Stimulated activated CD4-positive, alpha-beta T cell treated with anti-CD3 and anti-CD28 coated beads, TNF-alpha, amount 100 ng/mL, for 48 hours (primary cell): ENCODE measurements at places on chromosomes 3 and 15.

- DNase-seq = no peak
Measured at GRCh38 chr3:168863561-168863960, 767.8 kb upstream of the GOLIM4 start.

DNA sequence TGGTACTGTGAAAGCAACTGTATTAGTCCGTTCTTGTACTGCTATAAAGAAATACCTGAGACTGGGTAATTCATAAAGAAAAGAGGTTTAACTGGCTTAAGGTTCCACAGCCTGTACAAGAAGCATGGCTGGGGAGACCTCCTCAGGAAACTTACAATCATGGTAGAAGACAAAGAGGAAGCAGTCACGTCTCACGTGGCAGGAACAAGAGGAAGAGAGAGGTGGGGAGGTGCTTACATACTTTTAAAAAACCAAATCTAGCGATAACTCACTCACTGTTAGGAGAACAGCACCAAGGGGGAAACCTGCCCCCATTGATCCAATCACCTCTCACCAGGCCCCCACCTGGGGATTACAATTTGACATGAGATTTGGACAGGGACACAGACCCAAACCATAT lies 48.9 kb downstream of the IQGAP1 start:
- DNase-seq = no peak

DNA sequence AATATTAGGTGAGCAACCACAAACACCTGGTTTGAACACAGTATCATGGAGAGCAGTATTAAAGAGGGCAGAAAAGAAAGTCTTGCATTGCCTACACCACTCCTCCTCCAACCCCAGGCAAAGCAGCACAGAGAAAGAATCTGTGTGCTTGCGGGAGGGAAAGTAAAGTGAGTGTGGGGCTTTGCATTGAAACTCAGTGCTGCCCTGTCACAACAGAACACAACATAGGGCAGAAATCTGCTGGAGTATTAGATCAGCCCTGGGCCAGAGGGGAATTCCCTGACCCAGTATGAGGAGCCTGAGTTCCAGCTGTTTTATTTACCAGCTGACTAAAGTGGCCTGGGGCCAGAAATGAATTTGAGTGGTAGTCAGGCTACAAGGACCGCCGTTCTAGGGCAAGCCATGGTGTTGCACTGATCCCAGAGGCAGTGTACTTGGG lies 75.5 kb downstream of the SPATA16 start:
- no peak for DNase-seq

DNA sequence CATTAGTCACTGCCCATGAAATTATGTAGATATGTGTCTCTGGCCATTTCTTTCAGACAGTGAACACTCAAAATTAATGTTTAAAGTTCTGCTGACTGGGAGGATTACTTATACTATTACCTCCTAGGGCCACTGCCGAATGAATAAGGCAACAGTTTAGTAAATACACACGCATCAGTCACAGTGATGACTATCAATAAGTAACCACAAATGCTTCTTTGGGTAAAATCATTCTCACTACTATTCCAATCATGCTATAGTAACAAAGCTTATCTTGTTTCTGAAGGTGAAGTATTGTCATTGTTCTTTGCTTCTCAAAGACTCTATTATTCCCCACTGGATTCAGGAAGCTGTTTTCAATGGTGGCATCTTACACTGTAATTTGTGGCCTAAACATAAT lies 478.8 kb downstream of the EPHA3 start:
- no peak for DNase-seq

DNA sequence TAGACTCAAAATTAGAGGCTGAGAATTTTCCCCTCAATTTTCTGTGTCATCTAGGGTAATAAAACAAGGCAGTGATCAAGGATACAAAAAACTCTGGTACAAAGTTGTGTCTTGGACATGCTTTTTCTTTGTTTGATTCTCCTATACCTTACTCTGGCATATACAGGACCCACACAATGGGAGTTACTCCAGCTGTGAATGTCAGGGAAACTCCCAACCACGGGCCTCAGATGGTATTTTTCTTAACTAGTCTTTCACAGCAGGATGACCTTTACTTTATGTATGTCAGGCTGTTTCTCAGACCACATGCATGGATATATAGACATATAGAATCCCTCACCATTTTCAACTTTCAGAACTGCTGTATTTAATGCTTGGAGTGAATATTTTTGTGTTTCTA lies 41.3 kb downstream of the FEZF2 start:
- no peak for DNase-seq

- no peak for DNase-seq
Measured at GRCh38 chr3:128294999-128295468, 141.8 kb downstream of the EEFSEC start.

- no peak for DNase-seq
Measured at GRCh38 chr3:161630794-161631193, 134.2 kb downstream of the OTOL1 start.

GRCh38 chr15:48185529-48185928 lies 5.9 kb upstream of the CTXN2 start:
- no peak for DNase-seq

DNA sequence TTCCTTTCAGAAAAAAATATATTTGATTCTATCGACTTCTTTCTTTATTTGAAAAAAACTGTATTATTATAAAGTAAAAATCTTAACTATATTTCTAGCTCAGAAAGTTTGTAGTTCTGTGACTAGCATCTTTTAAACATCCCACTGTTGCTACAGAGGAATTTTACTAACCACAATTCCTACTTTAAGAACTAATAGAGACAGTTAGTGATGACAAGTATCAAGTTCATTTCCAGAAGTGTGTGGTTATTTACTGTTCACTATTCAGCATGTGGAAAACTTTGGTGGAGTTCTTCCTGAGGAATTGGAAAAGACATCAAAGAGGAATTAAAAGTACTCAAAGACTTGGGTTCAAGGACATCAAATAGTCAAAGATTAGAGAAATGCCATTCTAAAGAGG lies 524.1 kb upstream of the CBLB start:
- no peak for DNase-seq

DNA sequence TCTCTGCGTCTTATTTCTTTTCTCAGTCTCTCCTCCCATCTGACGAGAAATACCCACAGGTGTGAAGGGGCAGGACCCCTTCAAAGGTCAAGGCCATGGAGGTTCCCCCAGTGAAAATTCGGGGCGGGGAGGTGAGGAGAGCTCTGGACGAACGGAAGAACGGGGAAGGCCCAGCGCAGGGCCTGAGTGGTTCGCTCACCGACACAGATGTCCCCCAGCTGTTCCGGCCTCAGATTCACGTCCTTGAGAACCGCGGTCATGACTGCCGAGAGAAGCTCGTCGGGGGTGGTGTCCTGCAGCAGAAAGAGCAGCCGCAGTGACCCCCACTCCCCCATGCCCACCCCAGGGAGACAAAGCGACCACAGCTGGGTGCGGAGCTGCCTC lies 542 bp downstream of the ACAA1 start:
- DNase-seq = peak; percentile 15

GRCh38 chr3:721086-721485 lies 371.7 kb upstream of the CNTN6 start:
- no peak for DNase-seq

GRCh38 chr3:138452436-138452835 lies 18.0 kb downstream of the ESYT3 start:
- no peak for DNase-seq

GRCh38 chr3:180528843-180529242 lies 73.1 kb upstream of the TTC14 start:
- DNase-seq = no peak

GRCh38 chr3:46948830-46949671 lies 27.5 kb downstream of the CCDC12 start:
- no peak for DNase-seq

GRCh38 chr3:181726351-181727330 lies 14.9 kb downstream of the SOX2 start:
- DNase-seq = no peak

DNA sequence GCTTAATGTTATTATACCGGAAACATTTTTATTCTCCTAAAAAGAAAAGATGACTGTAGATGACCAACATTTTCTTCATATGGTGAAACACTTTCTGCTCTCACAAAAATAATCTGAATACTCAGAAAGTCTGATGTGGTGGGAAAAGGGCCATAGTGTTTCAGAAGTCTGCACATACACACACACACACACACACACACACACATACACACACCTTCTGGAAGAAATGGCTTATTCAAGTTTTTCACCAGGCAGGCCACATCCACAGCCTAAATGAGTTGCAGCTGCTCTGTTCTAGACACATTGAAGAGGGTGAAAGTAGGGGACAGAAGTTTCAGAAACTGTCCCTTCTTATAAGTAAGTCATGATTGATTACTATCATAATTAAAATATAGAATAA lies 220.0 kb downstream of the ZMAT3 start:
- DNase-seq = no peak

DNA sequence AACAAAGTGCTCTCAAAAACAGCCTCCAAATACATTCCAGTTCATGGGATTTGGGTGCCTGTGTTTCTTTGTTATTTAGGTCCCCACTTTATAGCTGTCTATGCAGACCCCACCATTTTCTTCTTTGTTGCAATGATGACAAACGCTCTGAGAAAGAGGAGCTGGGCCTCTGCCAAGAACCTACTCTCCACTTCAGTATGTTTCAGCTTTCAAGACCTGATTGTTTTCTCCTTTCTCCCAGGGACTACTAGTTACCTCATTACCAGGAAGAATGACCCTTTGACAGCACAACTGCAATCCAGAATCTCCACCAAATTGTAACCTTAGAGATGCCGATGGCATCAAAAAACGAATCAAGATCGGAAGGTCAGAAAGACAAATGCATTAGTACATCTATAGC lies 236.8 kb downstream of the MEIS2 start:
- no peak for DNase-seq

GRCh38 chr15:77144492-77145070 lies 73.7 kb upstream of the TSPAN3 start:
- DNase-seq = no peak

GRCh38 chr3:36875397-36875796 lies 69.5 kb downstream of the TRANK1 start:
- DNase-seq = no peak

DNA sequence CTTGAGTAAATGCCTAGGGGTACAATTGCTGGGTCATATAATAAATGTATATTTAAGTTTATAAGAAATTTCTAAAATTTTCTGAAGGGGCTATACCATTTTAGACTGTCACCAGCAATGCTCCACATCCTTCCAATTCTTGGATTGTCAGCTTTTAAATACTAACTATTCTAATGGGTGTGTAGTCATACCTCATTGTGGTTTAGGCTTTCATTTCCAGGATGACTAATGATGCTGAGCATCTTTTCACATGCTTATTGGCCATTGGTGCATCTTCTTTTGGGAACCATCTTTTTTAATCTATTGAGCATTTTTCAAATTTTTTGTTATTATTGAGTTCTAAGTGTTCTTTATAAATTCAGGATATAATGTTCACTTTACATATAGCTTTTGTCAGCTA lies 52.5 kb upstream of the CORO2B start:
- no peak for DNase-seq

DNA sequence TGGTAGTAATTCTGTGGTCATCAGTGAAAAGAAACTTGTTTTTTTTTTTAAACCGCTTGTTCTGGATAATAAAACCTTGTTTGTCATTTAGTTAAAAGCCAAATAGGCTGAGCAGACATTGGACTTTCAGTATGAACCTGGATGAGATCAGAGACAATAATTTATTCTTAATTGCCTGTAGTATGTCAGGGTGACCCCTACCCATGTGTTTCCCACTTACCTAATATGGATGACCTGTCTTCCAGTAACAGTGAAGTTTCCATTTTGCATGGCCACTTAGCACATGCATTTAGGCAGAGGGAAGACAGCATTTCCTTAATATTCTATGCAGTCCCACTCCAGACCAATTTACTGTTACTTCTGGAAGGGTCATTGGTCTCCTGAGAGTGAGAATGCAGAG lies 87.6 kb upstream of the CFAP20DC start:
- no peak for DNase-seq

- DNase-seq = no peak
Measured at GRCh38 chr3:191414286-191414685, 46.7 kb upstream of the PYDC2 start.

GRCh38 chr15:65824031-65824743 lies 32.1 kb upstream of the DENND4A start:
- DNase-seq = no peak

- DNase-seq = no peak
Measured at GRCh38 chr15:86591994-86592735, 512.5 kb downstream of the AGBL1 start.

DNA sequence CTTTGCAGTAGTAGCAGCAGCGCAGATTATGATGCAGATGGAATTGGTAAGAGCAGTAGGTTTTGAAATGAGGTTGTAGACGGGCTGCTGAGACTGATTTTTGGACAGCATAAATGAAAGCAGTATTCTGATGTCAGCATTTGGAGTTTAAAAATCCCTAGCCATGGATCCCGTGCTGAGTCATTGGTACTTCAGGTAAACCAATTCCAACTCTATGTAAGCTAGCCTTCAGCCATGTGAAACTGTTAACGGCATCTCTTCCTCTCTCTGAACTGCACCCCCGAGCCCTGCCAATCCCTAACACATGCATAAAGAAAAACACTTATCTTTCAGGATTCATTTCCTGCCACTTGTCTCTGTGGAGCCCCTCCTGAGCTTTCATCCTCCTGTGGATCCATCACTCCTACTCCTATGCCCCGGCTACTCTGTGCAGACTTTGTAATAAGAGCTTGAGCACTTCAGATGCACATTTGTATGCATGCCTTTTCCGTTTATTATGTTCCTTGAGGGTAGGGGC lies 119.0 kb downstream of the AKAP13 start:
- DNase-seq = no peak

DNA sequence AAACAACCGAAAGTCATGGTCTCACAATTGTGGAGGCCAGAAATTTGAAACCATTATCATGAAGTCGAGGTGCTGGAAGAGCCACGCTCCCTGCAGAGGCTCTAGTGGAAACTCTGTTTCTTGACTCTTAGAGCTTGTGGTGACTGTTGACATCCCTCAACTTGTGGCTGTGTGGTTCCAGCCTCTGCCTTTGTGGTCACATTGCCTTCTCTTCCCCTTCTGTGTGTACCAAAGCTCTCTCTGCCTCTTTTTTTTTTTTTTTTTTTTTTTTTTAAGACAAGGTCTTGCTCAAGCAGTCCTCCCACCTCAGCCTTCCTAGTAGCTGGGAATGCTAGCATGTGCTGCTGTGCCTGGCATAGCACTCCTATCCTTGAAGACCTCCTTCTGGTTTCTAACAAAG lies 48.7 kb upstream of the CRTC3 start:
- peak; percentile 10 for DNase-seq

GRCh38 chr15:88657326-88658069 lies 18.7 kb downstream of the ISG20 start:
- DNase-seq = no peak

- DNase-seq = no peak
Measured at GRCh38 chr15:85974348-85974705, 105.3 kb upstream of the AGBL1 start.

DNA sequence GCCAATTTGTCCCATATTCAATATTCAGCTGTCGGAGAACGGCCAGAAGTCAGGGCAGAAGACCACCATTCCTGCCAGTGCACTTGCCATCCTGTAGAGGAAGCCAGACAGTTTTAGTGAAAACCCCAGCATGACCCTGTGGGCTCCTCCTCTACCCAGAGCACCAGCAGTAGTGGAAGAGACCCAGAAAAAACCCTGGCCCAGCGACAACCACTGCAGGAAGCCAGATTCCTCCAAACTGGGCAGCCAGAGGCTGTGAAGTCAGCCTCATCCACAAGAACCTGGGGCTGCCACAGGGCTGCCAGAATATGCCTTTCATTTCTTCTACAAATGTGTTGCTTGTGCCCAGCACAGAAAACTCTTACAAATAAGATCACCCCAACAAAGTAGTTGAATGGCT lies 67.3 kb downstream of the HMCES start:
- no peak for DNase-seq
